ENCODE measurements at places on chromosomes 6 and 20.

DNA sequence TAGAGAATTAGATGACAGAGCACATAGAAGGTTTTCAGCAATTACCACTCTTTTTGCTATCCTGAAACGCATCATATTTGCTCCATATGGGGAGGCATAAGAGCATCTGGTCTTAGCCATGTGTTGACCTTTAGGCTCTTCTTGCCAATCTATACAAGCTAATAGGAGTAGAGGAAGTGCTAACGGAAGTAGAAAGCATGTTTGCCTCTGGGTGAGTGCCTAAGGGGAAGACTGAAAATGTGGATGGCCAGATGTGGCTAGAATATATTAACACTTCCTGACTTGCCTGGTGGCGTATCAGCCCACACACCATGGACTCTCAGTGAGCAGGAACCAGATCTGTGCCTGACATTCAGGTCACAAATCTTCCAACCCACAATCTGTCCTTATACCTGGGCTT lies 136.3 kb downstream of the LRRC1 start:
- no peak for DNase-seq

GRCh38 chr20:57425150-57426013 lies 34.2 kb downstream of the RBM38 start:
- no peak for DNase-seq

DNA sequence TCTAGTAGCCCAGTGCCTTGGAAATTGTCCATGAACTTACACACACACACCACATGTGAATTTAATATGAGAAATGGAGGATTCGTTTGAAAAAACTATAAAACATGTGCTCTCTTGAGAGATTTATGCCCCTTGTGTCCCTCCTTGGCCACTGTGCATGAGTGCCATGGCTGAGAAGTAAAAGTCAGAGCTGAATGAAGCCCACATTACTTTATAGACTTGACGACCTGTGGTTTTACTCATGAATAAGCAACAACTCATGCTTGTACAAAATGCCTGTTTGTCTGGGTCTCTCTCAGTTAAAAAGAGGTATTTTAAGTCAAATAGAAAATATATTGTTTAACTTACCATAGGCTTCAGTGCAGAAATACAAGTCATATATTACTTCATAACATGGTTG lies 102.7 kb downstream of the KCNQ5 start:
- DNase-seq, result no peak

DNA sequence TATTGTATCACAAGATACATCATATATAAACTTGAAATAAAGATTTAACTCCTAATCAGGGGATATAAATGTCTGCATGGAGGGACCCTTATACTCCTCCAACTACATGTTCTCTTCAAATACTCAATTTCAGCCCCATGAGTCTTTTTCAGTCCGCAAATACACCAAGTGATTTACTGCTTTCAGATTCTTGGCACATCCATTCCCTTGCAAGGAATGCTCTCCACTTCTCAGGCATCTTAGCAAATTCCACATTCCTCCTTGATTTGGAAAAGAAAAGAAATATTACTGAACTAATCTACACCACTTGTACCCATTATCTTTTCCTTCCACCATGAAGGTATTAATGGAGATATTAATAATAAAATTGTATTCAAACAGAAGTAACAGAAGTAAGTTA lies 999.4 kb upstream of the GJE1 start:
- DNase-seq, result no peak

DNA sequence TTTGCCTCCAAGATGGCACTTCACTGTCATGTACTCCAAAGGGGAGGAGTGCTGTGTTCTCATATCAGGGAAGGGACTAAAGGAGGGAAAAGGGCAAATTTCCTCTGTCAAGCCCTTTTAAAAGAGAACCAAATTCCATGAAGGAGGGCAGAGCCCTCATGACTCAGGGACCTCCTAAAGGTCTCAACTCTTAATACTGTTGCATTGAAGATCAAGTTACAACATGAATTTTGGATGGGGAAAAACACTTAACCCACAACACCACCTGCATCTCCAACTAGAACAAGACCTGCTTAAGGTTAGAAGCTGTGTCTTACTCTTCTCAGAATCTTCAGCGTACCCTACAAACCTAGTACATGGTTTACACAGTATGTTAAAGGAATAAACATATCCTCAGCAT lies 23.7 kb upstream of the FBXO30 start:
- no peak for DNase-seq

- DNase-seq, result no peak
Observed at GRCh38 chr20:33339515-33340058, 56.6 kb downstream of the BPIFB1 start.

Measured in HFFc6 (cell line).